H9 (cell line): ENCODE measurements at places on chromosomes 16 and 17.
A peak's percentile ranks its signal among the peaks of the same experiment; 100 is the strongest.

GRCh38 chr16:88078111-88078775 lies 127.0 kb downstream of the BANP start:
- no peak for DNase-seq

DNA sequence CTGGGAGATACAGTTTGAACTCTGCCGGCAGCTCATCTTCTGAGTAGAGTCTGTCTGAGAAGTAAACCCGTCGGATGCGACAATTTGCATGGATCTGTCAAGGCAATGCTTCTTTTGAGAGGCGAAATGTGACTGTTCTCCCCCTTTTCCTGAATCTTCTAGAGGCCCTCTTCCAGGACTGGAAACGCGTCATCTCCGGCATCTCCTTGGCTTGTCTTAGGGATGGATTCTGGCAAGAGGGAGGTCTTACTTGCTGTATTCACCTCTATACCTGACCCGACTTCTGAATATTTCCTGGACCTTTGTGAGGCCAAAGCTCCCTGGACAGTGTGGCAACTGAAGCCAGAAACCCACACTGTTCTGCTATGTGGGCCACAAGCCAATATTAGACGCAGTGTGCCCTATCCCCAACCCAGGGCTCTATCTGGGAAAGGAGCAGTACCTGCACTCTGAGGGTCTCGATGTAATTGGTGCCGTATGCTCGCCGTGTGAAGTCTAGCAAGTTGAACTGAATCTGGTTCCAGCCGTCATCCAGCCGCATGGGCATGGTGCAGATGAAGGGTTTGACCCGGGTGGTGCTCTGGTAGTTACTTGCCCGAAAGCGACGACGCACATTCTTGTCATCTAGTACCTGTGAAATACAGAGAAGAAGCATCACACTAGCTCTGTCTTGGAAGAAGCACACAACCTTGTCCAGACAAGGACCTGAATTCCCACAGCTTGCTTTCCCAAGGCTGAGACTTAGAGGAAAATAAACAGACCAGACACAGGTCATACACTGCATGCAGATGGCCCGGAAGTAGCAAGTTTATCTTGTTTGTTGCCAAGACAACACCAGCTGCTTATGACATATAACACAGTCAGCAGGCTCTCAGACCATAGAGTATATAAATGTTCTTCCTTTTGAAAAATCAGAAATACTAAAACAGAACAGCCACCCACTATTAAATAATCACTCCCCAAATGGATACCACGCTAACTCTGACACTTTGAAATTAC lies 14.1 kb downstream of the CFAP20 start:
- DNase-seq = no peak

DNA sequence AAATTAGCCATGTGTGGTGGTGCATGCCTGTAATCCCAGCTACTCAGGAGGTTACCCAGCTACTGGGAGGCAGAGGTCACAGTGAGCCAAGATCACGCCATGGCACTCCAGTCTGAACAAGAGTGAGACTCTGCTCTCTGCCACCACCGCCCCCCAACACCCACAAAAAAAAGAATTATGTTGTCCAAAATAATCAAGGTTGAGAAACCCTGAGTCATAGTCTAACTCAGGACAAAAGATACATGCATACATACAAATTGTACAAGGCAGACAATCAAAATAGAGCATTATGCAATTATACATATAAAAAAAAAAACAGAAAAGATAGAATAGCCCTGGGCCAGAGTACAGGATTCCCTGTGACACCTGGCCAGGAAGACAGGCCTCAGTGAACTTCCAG lies 6.6 kb upstream of the KPNB1 start:
- DNase-seq = no peak

- DNase-seq = no peak
Observed at GRCh38 chr17:16573466-16573865, 4.5 kb upstream of the ZNF287 start.

DNA sequence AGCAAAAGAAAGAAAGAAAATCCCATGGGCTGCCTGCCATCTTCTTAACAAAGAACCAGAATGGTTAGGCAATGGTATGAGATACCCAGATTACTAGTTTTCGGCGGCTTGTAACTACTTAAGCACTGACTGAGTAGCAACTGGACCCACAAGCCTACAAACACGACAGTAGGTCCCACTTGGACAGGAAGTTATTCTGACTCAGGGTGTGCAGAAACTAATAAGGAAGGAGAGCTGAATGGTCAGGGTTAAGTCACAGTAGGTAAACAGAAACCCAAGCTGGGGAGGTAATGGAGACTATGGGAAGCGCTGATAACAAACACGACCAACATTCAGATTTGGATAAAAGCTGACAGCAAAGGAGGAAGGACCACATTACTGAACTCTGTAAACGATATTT lies 10.4 kb upstream of the HLF start:
- DNase-seq = no peak

GRCh38 chr17:55587608-55588139 lies 76.4 kb upstream of the SMIM36 start:
- DNase-seq = no peak

- DNase-seq = no peak
Observed at GRCh38 chr16:62105244-62105643, 69.0 kb upstream of the CDH8 start.

DNA sequence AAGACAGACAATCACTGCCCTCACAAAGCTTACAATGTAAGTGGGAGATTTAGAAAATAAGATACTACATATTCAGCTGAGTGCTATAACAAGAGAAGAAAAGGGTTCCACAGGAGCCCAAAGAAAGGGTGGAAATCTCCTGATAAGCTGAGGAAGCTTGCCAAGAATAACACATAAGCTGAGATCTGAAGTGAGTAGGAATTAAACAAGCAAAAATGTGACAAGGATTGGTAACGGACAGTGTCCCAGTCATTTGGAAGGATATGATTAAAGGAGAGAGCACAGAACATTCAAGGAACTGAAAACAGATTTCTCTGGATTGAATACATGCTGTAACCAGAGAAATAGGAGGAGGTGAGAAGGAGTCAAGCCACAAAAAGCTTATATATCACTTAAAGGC lies 13.0 kb downstream of the CDYL2 start:
- no peak for DNase-seq

DNA sequence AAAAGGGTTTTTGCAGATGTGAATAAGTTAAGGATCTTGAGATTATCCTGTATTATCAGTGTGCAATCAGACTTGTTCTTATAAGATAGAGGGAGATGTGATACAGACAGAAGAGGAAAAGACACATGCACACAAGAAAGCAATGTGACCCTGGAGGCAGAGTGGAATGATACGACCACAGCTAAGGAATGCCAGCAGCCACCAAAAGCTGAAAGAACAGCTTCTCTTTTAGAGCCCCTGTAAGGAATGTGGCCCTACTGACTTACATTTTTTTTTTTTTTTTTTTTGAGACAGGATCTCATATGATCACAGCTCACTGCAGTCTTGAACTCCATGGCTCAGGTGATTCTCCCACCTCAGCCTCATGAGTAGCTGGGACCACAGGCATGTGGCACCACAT lies 62.3 kb upstream of the CNTNAP4 start:
- no peak for DNase-seq

GRCh38 chr17:41492351-41492750 lies 2.6 kb upstream of the KRT36 start:
- DNase-seq = no peak

- no peak for DNase-seq
Observed at GRCh38 chr17:49910858-49911204, 58.2 kb upstream of the DLX4 start.

DNA sequence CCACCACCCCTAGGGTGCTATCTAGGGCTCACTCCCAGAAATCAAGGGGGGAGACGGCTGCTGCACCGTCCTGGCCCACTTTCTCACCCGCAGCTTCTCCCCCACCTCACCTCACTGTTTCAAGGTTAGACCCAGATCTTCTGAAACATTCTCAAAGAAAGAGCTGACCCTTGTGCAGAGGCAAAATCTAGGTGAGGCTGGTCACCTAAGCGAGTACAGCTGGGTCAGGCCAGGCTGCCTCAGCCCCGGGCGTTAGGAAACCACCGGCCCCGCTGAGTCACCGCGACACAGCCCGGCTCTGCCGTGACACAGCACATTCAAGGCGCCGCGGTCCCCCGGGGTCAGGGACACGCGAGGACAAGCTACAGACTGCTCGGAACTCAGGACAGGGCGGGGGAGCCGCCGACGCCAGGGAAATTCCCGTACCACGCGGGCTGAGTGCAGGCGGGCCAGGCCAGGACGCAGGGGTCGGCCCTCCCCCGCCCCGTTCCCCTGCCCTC lies 27.1 kb downstream of the GNPTG start:
- no peak for DNase-seq

DNA sequence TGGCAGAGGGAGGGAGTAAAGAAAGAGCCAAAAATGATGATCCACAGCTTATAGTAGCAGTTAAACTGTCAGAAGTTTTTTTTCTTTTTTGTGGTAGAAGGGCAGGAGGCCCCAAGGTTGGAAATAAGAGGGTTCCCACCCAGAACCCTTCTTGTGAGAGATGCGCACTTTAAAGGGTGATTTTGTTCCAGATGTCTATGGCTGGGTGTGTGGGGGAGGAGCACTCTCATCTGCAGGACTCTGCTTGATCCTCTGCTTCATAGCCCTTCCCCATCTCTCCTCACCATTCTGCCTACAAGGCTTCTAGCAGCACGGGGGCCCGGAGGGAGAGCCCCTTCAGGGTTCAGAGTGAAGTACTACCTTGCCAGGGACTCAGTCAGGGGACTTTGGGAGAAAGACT lies 6.4 kb downstream of the ATXN1L start:
- DNase-seq = no peak

DNA sequence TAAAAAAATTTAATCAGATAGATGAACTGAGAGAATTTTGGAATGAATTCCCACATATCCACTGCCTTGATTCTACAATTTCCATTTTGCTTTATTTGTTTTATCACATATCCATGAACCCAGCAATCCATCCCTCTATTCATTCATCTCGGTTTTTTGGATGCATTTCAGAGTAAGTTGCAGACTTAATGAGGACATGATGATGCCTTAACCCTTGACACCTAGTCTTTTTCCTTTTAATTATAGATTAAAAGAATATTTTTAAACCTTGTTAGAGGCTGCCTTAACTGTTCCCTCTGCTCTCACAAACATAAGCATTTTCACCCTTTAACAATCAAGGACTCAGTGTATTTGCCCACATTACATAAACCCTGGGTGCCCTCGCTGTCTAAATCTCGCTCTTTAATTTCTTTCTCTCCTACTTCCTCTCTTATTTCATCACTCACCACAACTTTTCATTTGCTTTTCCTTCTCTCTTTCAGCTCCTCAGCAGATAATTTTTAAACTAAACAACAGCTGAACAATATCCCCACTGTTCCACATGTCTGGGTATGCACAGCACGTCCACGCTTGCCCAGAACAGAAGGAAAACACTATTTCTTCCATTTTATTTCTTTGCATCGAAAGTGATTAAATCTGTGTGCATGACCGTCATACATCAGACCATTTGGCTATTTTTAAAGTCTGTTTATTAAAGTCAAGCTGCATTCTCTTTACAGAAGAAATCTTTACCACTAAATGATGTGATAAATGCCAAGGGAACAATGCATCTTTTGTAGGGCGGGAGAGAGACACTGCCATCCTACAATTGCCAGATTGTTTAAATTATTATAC lies 39.9 kb downstream of the IQCK start:
- DNase-seq = no peak

DNA sequence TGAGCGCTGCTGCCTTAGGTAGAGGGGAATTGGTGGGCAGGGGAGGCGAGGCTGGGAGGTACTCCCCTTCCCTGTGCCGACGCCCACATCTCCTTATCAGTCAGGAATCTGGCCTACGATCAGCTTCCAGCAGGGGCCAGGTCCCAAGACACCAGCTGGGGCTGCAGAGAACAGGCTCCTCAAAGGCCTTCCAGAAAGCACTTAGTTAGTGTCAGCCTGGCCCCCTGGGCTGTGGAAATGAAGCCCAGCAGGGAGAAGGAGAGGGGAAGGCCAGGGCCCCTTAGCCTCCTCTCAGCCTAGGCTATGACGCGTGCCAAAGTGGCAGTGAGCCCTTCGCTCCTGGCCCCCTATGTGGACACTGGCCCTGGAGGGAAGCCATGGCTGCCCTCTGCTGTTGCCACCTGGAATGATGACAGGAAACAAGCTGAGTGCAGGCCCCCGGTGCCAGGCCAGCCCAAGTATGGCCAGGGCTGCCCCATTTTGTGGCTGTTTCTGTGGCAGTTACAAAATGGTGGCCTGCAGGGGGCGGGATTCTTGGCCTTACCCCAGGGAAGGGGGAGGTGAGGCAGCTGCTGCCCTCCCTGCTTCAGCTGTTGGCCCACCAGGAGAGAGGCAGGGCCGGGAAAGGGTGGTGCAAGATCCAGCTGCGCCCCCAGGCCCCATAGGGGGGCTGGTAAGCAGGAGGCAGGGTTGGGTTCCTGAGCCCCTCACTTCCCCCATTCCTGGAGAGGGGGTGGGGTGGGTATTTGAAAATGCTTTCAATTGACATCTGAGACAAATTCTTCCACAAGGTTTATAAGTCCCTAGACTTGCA lies 11.3 kb downstream of the TBX4 start:
- DNase-seq = peak; percentile 73

GRCh38 chr17:35849469-35850348 lies 19.0 kb downstream of the HEATR9 start:
- peak; percentile 79 for DNase-seq

DNA sequence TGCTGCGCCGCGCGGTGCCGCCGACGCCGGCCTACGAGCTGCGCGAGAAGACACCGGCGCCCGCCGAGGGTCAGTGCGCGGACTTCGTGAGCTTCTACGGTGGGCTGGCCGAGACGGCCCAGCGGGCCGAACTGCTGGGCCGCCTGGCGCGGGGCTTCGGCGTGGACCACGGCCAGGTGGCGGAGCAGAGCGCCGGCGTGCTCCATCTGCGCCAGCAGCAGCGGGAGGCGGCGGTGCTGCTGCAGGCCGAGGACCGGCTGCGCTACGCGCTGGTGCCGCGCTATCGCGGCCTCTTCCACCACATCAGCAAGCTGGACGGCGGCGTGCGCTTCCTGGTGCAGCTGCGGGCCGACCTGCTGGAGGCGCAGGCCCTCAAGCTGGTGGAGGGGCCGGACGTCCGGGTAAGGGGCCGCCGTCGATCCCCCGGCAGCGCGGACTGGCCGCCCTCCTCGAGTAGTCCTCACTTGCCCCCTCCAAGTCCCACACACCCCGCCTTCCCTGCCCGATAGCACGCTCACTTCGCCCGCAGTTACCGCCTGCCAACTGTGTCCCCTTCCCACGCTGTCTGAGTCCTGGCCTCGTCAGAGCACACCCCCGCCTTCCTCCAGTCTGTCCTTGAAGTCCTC lies 470 bp downstream of the MLYCD start:
- DNase-seq = peak; percentile 58

DNA sequence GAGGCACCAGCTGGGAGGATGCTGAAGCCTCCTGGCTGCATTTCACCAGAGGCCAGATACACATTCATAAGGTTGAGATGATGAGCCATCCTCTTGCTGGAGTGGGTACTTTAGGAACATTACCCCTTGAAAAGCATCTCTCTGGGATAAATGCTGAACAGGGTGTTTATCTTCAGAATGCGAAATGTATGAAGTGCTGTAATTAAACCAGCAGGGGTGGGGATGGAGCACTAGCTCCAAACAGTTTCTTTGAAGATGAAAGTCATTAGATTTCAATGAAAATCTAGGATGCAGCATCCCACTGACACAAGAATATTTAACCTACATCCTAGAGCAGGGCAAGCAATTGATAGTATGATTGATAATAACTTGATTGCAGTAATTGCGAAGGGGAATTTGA lies 158.1 kb downstream of the CYLD start:
- DNase-seq = no peak
